ENCODE measurements at places on chromosomes 3 and 15. TPM values are rescaled to one million over a fixed set of nuclear protein-coding genes. Genes with fewer than 3 reads are reported as not detected.

Gene SPESP1
- 5.3 TPM for total RNA-seq

Gene NUP210
- total RNA-seq: 2.9 TPM

Gene ZNF592
- total RNA-seq: 5.1 TPM

Gene CMTM7
- total RNA-seq: 10.7 TPM

Gene LYZL4
- not detected for total RNA-seq
